AML-193 (cell line): ENCODE measurements at places on chromosomes 7 and 10.

GRCh38 chr7:102096706-102097427, 189.8 kb upstream of the SH2B2 start:
- no peak for DNase-seq

DNA sequence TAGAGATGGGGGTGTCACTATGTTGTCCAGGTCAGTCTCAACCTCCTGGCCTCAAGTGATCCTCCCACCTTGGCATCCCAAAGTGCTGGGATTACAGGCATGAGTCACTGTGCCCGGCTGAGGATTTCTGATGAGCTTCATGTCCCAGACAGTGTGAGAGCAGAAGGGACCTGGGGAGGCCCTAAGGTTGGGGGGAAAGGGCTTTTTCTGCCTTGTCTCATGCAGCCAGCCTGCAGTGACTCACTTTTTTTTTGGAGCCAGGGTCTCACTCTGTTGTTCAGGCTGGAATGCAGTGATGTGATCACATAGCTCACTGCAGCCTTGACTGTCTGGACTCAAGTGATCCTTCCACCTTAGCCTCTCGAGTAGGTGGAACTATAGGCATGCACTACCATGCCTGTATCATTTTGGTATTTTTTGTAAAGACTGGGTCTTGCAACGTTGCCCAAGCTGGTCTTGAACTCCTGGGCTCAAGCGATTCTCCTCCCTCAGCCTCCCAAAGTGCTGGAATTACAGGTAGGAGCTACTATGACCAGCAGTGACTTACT, 14.6 kb downstream of the COL26A1 start:
- DNase-seq, result no peak

DNA sequence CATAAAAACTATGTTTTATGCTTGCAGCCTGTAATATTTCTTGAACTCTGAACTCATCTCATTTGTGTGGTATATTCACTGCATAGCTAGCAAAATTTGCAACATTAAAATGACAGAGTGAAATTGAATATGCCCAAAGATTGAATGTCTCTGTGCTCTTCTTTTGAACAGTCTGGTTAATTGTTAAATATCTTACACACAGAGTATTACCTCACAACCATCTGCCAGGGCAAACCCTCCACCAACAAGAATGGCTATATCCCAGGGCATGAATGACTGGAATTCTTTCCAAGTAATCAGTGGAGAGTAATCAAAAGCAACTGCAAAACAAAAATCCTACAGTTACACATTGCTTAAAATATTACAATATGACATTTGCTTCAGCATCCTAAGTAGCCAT, 76.9 kb downstream of the SLC13A1 start:
- no peak for DNase-seq

DNA sequence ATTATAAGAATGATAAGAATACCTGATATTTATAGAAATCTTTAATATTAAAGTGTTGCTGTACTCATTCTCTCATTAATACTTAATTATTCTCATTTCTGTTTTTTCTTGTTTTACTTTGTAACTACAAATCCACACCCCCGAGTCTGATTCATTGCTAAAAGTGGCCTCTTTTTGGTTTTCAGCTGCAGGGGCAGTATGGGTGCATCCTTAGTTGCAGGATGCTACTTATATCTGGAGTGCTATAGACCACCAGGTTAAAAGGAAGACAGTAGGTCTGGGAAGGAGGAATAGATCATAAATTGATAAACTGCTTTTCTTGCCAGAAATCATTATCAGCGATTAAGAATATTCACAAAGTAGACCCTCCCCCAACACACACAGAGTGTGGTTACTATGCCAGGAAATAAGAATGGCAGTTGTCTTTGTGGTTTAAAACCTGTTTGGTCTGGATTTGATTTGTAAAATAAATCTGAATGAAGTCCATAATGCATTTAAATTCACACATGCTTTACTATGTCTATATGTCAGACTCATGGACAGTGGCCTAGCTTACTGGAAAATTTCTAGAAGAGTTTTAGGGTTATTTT, 96.5 kb downstream of the NRF1 start:
- DNase-seq, result no peak

DNA sequence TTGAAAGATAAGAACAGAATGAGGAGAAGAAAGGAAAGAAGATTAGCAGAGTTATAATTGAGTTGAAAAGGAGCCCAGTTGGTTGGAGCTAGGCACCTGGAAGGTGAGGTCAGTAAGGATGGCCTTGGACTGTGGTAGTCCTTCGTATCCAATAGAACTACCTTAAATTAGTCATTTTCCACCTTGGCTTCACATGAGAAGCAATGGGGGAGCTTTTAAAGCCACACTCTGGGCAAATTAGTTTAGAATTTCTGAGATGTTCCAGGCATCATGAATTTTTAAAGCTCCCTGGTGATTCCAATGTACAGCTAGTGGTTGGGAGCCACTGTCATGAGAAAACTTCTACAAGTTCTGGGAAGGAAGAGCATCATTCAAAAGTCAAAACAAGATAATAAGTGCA, 27.3 kb upstream of the CYP3A5 start:
- DNase-seq, result no peak

DNA sequence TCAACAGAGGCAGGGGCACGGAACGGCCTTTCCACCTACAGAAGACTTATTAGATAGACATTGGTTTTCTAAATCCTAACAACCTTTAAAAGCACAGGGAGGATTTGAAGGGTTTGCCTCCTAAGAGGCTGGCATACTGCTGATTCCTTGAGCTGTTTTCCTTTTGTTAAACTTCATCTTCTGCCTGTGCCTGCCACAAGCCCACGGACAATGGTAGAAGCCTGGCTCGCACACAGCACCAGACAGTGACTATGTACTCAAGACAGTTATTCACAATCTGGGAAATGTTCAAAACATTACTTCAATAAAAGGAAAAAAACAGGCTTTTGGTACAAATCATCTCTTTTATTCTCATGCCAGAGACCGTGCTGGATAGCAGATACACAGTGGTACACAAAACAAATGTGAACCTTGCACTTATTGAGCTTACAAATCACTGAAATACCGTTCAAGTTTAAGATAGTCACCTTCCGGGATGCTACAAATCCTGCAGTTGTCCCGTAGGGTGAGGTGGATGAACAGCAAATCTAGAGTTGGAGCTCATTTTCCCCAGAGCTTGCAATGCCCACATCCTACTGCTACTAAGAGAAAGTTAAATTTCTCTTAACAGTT, 63.9 kb downstream of the VPS41 start:
- DNase-seq, result no peak

DNA sequence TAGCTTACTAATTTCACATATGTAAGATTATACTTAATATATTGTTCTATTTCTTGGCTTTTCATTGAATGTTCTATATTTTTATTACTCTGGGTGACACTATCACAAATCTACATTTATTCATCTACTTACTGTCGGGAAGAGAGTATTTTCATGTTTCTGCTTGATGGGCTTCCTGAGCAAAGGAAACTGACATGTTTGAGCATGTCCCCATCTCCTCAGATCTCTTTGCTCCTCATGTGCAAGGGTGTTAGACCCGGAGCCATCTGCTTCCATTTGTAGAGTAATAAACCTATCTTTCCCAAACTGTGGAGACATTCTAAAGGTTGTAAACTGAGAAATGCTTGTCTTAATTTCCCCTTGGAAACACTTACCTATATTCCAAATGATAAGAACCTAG, 103.5 kb downstream of the LSMEM1 start:
- no peak for DNase-seq

DNA sequence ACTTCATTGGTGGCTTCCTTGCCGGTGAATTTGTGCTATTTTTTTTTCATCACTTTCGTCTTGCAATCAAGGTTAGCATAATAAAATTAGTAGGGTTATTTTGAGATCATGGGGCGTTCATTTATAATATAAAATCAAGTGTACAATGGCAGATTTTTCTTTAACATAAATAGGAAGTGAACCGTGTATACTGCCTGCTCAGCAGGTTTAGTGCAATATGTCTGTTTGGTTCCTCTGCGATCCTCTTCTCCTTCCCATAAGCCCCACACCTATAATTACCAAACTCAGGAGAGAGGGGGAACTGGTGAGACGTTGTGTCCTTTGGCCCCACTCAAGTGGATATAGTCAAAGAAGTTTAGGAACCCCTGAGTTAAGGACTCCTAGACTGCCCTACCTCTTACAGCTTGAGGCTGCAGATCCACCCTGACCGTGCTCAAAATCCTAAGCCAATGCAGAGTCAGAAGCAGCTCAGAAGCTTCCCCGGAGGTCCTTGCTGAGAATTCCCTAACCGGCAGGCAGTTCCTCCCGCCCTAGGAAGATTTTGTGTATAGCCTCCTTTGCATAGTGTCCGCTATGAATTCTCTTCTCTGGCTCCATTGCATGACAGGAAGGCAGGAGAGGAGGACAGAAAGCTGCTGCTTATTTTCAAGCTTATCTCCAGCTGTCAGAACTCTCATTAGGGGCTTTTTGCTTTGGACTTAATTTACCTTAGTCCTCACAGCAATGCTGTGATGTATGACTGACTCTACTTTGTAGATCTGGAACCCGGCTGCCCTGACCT, 41.5 kb downstream of the PYROXD2 start:
- DNase-seq, result no peak

- DNase-seq, result no peak
Measured at GRCh38 chr10:102241032-102241443, 274 bp downstream of the PITX3 start.

DNA sequence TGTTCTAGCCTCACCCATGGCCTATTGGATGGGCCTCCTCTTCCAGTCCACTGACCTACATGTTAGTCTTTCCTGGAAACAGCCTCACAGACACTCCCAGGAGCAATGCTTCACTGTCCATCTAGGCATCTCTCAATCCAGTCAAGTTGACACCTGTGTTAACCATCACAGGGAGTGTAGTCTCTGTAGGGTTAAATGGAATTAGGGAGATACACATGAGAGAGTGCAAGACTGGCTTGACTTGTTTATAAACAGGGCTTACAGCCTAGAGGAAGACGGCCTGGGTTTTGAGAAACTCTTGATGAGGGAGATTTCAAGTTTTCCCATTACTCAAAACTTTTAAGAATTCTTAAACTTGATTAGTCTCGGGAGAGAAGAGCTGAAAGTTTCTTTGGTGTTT, 18.9 kb upstream of the PRSS37 start:
- no peak for DNase-seq

GRCh38 chr10:11906714-11907113, 83.6 kb downstream of the PROSER2 start:
- DNase-seq, result no peak

GRCh38 chr7:152989889-152990380, 230.4 kb downstream of the ACTR3B start:
- DNase-seq, result no peak
